T-helper 2 cell treated with Interferon-gamma antibody and Interleukin-4, amounts not matched to agents 5 μg/mL and 100 μg/mL, for 36 hours (primary cell): ENCODE measurements at places on chromosomes 3 and 15.

GRCh38 chr15:28123408-28124023, 24.4 kb upstream of the OCA2 start:
- peak; percentile 19 for DNase-seq

- no peak for DNase-seq
These were observed 14.5 kb downstream of the POU1F1 start for GRCh38 chr3:87261925-87262324.

DNA sequence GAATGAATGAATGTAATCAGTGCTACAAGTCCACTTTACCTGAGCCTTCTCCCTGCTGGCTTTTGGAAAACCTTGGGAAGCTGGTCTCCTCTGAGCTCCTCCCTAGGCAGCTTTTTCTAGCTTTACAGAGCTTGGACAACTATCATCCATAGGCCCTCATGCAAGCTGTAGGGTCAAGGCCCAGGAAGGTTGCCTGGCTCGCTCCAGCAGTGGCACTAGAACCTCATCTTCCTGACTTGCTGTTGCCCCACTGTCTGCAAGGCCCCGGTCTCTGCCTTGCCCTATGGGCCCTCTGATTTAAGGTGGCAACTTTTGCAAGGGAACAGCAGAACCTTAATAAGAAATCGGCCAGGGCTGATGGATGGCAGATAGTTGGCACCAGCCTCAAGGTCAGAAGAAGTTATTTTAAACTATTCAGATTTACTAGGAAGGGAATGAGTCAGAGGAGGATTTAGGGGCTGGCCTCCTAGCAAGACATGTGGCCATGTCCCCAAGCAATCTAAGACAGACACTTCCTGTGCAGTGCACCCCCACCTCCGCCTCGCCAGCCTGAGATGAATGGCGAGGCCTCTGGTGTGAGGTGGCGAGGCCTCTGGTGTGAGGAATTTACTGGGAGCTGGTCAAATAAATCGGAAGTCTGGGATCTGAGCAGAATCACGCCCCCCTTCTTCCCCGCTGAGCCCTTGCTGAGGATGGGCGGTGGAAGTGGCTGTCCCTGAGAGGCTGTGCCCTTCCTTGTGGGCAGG, 180.8 kb downstream of the MEGF11 start:
- DNase-seq = no peak

DNA sequence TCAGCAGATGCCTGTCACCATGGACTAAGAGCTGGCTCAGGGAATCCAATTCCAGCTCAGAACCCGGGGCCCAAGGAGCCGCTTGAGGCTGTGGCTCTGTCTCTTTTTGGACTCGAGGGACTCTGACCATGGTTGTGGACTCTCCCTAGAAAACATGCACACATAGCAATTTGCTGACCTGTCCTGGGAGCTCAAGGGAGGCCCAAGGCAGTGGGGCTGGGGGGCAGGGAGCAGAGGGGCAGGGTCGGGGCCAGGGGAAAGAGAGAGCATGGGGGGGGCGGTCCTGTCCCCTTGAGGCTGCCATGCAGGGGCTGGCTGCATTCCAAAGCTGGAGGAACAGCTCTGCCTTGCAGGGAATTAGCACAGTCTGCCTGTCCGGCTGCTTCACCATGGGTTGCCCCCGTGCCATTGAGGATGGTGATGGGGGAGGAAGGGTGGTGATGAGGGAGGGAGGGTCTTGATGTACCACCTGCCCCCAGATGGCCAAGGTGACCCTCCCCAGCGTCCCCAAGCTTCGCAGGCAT, 190.1 kb downstream of the GOLGA6L6 start:
- DNase-seq = no peak

DNA sequence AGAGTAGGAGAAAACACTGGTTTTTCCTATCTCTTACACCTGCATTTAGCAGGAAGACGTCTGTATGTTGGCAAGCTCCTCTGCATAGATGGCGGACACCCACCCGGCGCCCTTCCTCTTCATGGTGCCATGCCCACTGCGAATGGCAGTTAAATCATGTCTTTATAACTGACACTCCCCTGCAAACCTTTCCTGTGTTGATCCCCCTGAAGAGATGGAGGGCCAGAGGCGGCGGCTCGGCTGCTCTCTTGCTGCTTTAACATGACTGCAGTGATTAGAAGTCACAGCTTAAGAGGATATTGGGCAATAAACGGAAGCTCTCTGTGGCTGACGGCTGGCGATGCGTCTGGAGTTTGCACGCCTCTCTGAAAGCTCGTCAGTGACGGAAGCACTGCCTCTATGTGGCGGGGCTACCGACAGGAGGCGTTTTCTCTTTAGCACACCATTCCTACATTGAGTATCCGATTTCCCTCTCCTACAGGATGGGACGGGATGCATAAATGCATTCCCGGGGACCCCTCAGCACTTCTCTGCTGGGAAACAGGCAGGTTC, 25.5 kb upstream of the SNRPA1 start:
- DNase-seq = peak; percentile 52

- no peak for DNase-seq
These were observed 159.9 kb upstream of the CMC1 start for GRCh38 chr3:28081533-28081947.

GRCh38 chr3:9184461-9184835, 65.0 kb downstream of the SRGAP3 start:
- no peak for DNase-seq

- DNase-seq = no peak
These were observed 48.3 kb upstream of the ACP3 start for GRCh38 chr3:132268956-132269355.

DNA sequence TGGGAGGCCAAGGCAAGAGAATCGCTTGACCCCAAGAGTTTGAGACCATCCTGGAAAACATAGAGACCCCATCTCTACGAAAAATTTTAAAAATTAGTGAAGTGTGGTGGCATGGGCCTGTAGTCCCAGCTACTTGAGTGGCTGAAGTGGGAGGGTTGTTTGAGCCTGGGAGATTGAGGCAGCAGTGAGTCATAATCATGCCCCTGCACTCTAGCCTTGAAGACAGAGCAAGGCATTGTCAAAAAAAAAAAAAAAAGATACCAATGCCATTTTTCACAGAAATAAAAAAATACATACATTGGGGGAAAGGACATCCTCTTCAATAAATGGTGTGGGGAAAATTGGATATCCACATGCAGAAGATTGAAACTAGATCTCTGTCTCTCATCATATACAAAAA, 74.6 kb downstream of the CERS3 start:
- DNase-seq = no peak

GRCh38 chr3:129576514-129577352, 29.7 kb downstream of the PLXND1 start:
- no peak for DNase-seq

DNA sequence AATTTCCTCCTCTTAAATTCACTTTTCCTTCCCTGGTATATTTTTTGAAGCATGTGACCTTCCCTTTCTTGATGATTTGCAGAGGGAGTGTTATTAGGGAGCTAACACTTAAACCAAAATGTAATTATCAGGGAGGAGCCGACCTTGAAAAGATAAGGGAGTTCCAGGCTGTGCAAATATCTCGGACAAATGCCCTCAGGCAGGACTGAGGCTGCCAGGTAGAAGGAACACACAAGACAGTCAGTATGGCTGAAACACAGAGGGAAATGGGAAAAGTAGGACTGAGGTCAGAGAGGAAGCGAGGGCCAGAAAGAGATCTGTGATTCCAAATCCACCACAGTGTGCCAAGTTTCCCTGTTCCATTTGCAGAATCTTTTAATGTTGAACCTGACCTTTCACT, 221.0 kb downstream of the CNTN3 start:
- no peak for DNase-seq

GRCh38 chr15:48289628-48290027, 41.6 kb upstream of the DUT start:
- no peak for DNase-seq

DNA sequence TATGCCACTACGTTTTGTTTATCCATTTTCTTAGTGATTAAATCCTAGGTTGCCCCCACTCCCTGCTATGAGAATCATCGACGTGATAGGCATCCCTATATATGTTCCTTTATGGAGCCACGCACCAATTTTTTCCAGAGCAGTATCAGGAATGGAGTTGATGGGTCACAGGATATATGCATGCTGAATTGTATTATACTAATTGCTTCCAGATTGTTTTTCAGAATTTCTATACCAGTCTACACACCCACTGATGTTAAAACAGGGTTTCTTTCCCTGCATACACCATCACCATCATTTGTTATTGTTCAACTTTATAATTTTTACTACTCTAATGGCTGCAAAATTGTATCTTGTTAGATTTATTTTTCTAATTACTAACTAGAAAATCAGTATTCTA, 100.1 kb upstream of the MRPS22 start:
- DNase-seq = no peak

GRCh38 chr3:190385731-190386688, 2.0 kb upstream of the CLDN16 start:
- DNase-seq = no peak

DNA sequence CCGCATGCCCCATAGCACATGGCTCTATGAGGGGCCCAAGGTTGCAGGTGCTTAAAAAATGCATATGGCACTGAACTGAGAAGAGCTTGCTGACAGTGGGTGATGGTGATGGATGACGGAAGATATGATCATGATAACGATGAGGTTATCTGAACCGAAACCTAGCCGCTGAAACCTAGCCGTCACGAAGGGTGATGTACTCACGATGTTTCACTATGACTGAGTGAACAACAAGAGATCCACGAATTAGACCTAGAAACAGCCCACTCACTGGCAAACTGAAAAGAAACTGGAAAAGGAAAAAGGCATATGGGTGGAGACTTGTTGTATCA, 57.6 kb upstream of the BCL6 start:
- DNase-seq = peak; percentile 88

DNA sequence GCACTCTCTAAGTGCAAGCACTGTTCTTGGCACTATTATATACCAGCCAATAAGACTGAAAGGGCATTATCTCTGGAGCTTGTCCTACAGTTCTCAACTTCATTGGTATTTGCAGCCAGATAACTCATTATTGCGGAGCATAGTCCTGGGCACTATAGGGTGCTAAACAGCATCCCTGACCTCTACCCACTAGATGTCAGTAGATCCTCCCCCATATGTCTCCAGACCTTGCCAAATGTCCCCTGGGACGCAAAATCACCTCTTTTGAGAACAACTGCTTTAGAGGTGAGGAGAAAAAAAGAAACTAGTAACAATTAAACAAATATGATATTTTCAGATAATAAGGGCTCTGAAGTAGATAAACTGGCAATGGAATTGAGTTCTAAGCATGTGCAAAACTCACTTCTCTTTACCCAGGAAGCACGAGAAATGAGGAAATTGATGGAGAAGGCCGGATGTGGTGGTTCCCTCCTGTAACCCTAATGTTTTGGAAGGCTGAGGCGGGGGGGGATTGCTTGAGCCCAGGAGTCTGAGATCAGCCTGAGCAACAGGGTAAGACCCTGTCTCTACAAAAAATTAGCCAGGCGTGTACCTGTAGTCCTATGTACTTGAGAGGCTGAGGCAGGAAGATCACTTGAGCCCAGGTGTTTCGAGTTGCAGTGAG, 61.4 kb downstream of the FRMD4B start:
- DNase-seq = no peak

GRCh38 chr3:31671451-31671850, 138.7 kb downstream of the STT3B start:
- no peak for DNase-seq

DNA sequence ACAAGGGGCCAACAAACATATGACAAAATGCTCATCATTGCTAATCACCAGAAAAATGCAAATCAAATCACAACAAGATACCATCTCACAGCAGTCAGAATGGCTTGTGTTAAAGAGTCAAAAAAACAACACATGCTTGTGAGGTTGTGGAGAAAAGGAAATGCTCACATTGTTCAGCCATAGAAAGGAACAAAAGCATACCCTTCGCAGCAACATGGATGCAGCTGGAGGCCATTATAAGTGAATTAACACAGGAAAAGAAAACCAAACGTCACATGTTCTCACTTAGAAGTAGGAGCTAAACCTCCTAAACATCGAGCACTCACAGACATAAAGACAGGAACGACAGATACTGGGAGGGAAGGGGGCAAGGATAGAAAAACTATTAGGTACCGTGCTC, 678.4 kb upstream of the GRM7 start:
- no peak for DNase-seq

GRCh38 chr3:47008851-47009224, 29.4 kb downstream of the NBEAL2 start:
- DNase-seq = no peak

- no peak for DNase-seq
These were observed 157.3 kb upstream of the CGNL1 start for GRCh38 chr15:57218826-57219576.

DNA sequence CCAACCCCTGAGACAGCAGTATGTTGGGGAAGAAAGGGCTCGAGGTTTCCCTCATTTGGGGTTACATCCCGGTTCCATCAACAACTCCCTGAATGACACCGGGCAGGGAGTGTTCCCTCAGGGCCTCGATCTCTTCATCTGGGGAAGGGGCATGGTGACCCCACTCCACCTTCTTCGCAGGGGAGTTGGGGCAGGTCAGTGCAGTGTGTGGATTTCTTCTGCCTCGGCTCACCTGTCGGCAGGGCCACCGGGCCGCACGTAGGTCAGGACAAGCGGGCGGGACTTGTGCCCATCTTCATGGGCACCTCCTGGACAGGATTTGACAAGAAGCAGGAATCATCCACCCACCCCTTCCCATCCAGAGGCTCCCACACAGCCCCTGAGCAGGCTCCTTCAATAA, 17.4 kb downstream of the GRIP2 start:
- no peak for DNase-seq

- no peak for DNase-seq
These were observed 47.1 kb upstream of the TSEN2 start for GRCh38 chr3:12437221-12437605.

- DNase-seq = no peak
These were observed 243.6 kb downstream of the ATP8B4 start for GRCh38 chr15:49875392-49875791.

DNA sequence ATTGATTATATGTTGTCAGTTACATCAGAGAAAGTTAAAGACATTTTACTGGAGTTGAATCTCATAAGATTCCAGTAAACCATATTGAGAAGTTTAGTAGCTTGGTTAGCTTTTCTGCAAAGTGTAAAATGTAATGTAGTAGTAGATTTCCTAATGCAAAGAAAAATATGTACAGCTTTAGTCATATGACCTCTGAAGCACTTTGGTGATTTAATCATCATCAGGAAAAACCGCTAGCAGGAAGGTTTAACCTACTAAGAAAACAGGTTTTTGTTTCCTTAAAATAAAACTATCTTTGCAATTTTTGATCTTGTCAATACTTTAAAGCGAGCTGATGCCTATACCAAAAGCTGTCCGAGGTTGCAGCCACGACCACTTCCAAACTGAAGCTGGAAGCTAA, 364.6 kb upstream of the ZNF385D start:
- no peak for DNase-seq

DNA sequence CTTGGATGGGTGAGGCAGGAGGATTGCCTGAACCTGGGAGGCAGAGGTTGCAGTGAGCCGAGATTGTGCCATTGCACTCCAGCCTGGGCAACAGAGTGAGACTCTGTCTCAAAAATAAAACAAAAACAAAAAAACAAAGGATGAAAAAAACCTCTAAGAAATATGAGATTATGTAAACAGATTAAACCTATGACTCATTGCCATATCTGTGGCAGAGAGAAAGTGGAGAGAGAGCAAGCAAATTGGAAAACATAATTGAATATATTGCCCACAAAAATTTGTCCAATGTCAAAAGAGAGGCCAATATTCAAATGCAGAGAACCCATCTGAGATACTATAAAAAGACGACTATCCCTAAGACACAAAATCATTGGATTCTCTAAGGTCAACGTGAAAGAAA, 1106.0 kb downstream of the OTOL1 start:
- DNase-seq = no peak
